ENCODE measurements at places on chromosomes 2 and 18. TPM values are rescaled to one million over a fixed set of nuclear protein-coding genes. Genes with fewer than 3 reads are reported as not detected.

The CNNM4 gene
- 28.9 TPM for total RNA-seq

The CRACDL gene
- 3.0 TPM for total RNA-seq

- H3K36me3 ChIP-seq = no peaks in the 10 kb centered on the region
- no peaks in the 10 kb centered on the region for H3K4me1 ChIP-seq
Measured at GRCh38 chr2:16862471-16862870, 196.8 kb upstream of the CYRIA start.

DNA sequence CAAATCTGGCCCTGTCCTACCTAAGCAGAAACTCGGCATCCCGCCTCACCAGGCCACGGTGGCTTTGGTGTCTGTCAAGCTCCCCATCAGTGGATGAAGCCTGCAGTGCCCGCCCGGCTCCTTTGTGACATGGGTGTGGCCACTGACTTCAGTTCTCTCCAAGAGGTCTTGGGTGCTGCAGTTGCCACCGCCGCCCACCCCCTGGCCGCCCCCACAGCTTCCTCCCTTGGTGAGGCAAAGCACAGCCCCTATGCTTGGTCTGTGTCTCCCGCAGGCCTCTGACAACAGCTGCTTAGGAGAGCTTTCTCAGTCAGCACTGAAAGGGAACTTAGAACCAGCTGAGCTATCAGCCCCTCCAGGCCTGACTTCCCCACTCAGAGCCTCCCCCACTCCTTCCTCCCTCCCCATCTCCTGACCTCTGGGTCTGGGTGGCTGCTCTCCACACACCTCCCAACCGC is 22.9 kb upstream of the GPR55 start:
- H3K4me3 ChIP-seq = no peak overlapping the region
- H3K4me1 ChIP-seq = no peaks in the 10 kb centered on the region
- no peak overlapping the region for H3K27ac ChIP-seq
- no peaks in the 10 kb centered on the region for H3K27me3 ChIP-seq

- H3K27me3 ChIP-seq = no peaks in the 10 kb centered on the region
- no peak for DNase-seq
- H3K4me3 ChIP-seq = no peak overlapping the region
- no peak overlapping the region for H3K27ac ChIP-seq
- no peaks in the 10 kb centered on the region for H3K4me1 ChIP-seq
Measured at GRCh38 chr2:150165988-150166312, 321.5 kb downstream of the RND3 start.

- DNase-seq = no peak
- H3K4me3 ChIP-seq = no peak overlapping the region
- H3K36me3 ChIP-seq = no peaks in the 10 kb centered on the region
Measured at GRCh38 chr2:27989149-27989548, 98.6 kb downstream of the BABAM2 start.

DNA sequence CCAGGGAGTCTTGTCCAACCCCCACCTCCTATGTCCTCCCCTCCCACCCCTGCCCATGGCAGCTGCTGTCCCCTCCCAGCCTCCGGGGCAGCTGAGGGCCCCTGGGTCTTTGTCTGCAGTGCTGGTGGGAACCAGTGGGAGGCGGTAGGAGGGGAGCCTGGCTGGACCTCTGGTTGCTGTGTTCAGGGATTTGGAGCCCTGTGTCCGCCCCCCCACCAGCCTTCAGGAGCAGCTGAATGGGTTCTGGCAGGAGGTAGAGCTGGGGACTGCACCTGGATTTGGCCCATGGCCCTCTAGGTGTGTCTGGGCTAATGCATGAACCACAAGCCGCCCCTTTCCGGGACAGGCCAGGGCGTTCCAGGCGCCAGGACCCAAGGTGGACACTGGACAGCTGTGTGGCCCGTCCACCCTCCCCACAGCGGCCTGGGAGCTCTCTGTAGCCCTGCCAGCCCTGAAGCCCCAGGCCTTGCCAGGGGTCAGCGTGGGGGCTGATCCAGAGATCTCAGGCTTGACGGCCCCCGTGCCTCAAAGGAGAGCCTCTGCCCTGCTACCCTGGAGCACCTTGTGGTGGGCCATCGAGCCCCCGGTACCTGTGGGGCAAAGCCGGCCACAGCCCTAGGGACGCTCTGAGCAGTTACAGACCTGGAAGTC is 25.4 kb downstream of the GPC1 start:
- DNase-seq = peak; percentile 10
- no peak overlapping the region for H3K27ac ChIP-seq
- H3K4me3 ChIP-seq = no peak overlapping the region
- H3K4me1 ChIP-seq = peaks cover 26% of the 10 kb centered on the region

The CNTNAP5 gene
- not detected for total RNA-seq

- H3K27me3 ChIP-seq = peaks cover 6% of the 10 kb centered on the region
- no peak overlapping the region for H3K27ac ChIP-seq
- H3K4me1 ChIP-seq = peaks cover 6% of the 10 kb centered on the region
- no peak overlapping the region for H3K4me3 ChIP-seq
- DNase-seq = no peak
- no peaks in the 10 kb centered on the region for H3K36me3 ChIP-seq
Measured at GRCh38 chr2:96399342-96400048, 63.9 kb downstream of the NCAPH start.

DNA sequence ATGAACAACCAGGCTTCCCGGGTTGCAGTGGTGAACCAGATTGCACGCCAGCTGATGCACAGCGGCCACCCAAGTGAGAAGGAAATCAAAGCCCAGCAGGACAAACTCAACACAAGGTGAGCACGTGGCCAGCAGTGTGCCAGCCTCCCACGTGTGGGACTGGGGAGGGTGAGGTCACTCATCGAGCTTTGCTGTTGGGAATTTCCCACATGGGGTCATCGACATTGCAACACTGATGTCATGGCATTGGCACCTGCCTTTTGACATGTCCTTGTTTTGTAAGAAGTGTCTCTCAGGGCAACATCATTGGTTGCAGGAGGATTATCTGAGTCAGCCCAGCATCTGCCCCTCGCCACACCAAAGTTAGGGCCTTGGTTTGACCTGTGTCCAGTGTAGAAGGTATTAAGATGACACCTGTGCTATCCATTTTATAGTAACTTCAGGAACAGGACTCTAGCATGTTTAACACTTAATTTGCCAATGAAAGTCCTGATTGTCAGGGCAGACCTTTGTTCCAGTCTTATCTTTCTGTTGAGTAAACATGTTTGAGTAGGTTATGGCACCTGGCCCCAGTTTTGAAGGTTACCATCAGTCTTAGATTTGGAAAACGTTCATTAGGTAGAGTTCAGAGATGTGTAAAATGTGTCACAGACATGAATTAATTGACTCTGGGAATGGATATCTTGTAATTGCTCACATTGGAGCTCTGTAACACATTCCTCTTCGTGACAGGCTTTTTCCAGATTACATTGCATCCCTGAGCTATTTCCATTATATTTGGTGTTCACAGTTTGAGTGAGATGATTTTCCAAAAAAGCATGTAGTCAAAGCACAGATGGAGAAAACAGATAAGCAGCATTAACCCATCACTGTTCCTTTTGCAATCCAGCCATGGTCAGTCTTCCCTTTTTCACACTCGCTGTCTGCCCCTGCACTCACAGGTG is 93.3 kb upstream of the EML6 start:
- no peaks in the 10 kb centered on the region for H3K27me3 ChIP-seq
- peak; percentile 67 for DNase-seq
- H3K27ac ChIP-seq = peak overlapping the region; percentile 90
- peaks cover 90% of the 10 kb centered on the region for H3K36me3 ChIP-seq

The MC5R gene
- not detected for total RNA-seq

- no peak for DNase-seq
- no peak overlapping the region for H3K27ac ChIP-seq
- H3K36me3 ChIP-seq = no peaks in the 10 kb centered on the region
- H3K4me3 ChIP-seq = no peak overlapping the region
Measured at GRCh38 chr2:102258386-102259074, 52.8 kb upstream of the IL1RL1 start.

DNA sequence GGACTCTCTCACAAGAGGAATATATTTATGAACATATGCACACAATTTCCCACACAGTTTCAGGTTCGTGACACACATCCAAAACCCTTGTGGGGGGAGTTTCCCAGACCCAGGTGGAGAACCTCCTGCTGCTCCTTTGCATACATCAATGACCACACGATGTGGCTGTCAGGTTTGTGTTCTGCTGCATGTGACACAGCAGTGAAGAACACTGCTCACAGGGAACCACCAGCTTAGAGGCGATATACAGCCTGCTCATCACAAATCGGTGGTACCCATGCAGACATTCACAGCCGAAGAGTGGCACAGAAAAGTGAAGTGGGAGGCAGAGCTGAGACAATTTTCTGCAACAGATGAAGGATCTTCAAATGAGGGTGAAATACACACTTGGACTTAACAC is 175.6 kb upstream of the ZFP36L2 start:
- H3K4me3 ChIP-seq = no peak overlapping the region
- no peak overlapping the region for H3K27ac ChIP-seq
- H3K36me3 ChIP-seq = peaks cover 10% of the 10 kb centered on the region
- no peak for DNase-seq
- H3K27me3 ChIP-seq = no peaks in the 10 kb centered on the region

- H3K4me1 ChIP-seq = peaks cover 38% of the 10 kb centered on the region
- no peak overlapping the region for H3K27ac ChIP-seq
- DNase-seq = no peak
- no peaks in the 10 kb centered on the region for H3K36me3 ChIP-seq
- H3K4me3 ChIP-seq = no peak overlapping the region
- H3K27me3 ChIP-seq = peaks cover 7% of the 10 kb centered on the region
Measured at GRCh38 chr2:240231838-240232244, 91.4 kb upstream of the OTOS start.

DNA sequence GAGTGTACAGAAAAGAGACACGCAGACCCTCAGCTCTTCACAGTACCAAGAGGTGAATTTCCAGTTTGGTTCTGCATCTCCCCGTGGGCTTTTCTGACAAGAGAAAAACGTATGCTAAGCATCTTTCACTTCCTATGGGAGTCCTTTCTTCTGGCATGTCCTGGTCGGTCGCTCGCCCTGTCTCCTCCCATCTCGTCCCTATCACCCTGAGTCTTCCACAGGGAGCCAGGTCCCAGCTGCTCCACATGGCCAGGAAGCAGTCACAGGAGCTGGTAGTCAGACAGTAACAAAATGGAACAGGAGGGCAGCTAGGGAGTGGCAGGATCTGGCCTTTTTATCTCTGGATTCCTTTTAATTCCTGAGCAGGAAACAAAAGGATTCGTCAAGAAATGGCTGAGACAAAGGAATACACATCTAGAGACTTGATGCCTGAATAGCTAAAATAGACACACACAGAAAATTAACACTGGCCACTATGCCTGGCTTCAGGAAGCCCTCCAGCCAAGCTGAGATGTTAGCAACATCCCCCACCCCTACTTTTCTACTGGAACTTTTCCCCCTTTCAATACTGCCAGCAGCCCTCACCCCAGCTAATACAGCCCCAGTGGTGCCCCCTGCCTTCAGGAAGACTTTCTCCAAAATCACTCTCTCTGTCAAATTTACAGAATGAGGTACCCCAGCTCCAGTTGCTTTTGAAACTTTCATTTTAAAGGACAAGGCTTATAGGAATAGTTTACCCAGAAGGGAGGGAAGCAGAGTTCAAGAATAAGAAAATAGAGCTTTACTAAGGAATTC is 136.1 kb downstream of the DNER start:
- no peak overlapping the region for H3K4me3 ChIP-seq
- peaks cover 40% of the 10 kb centered on the region for H3K27me3 ChIP-seq
- no peaks in the 10 kb centered on the region for H3K36me3 ChIP-seq

DNA sequence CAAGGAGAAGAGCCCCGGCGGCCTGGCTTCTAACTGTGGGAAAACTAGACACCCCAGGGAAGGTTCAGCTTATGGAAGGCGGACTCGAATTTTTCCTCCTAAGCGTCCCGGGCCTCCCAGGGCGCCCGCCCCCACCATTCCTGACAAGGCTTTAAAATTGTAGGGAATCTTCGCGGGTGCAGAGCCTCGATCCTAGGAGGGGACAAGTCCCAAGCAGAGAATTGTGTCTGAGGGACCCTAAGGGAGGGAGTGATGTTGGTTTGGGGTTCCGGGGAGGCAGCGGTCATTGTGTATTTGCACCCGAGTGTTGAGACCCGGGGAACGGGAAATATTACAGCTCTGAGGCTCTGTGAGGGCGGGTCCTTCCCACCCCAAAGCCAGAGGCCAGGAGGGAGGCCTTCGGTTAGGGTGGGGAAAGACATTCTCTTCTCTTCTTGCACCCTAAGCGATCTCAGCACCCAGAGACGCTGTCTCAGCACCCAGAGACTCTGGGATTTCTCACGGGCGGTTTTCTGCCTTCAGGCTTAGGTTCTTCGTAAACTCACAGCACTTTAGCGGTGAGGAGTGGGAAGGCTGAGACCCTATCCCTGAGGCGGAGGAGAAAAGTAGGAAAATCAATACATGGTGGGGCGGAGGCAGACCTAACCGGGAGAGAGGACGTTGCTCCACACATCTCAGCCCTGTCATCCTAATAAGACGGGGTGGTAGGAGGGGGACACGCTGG is 7.6 kb downstream of the OSR1 start:
- H3K27ac ChIP-seq = peak overlapping the region; percentile 45
- H3K4me3 ChIP-seq = peak overlapping the region; percentile 57
- peaks cover 35% of the 10 kb centered on the region for H3K4me1 ChIP-seq
- DNase-seq = no peak
- H3K27me3 ChIP-seq = peaks cover 53% of the 10 kb centered on the region

The REG3G gene
- not detected for total RNA-seq

The CAPN13 gene
- total RNA-seq = not detected

GRCh38 chr2:44943031-44943692 is 1.7 kb downstream of the SIX3 start:
- H3K36me3 ChIP-seq = no peaks in the 10 kb centered on the region
- no peak for DNase-seq
- H3K4me3 ChIP-seq = peak overlapping the region; percentile 47
- H3K4me1 ChIP-seq = peaks cover 52% of the 10 kb centered on the region
- peaks cover 100% of the 10 kb centered on the region for H3K27me3 ChIP-seq

DNA sequence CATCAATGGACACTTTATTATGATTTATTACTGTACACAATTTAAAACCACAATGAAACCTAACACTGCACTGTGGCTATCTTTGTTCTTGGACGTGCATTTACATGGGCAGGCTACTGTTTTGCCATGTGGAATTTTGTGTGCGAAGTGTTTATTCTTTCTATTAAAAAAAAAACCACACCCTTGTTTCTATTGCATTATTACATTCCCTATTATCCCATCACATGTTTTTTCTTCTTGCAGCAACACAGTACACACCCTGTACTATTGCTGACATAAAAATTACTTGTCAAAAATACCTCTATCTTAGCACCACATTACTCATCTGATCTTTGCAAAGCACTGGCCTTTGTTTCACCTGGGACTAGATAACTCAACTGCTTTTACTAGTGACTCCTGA is 1.5 kb downstream of the RNF152 start:
- DNase-seq = no peak
- H3K4me3 ChIP-seq = peak overlapping the region; percentile 88
- peaks cover 25% of the 10 kb centered on the region for H3K36me3 ChIP-seq

The SPHKAP gene
- 100 TPM for total RNA-seq

GRCh38 chr2:174009488-174010223 is 44.5 kb upstream of the SP3 start:
- no peaks in the 10 kb centered on the region for H3K36me3 ChIP-seq
- peaks cover 42% of the 10 kb centered on the region for H3K4me1 ChIP-seq
- no peak overlapping the region for H3K4me3 ChIP-seq
- H3K27ac ChIP-seq = no peak overlapping the region

GRCh38 chr2:191355170-191355758 is 110.1 kb downstream of the MYO1B start:
- DNase-seq = no peak
- H3K36me3 ChIP-seq = peaks cover 10% of the 10 kb centered on the region
- H3K27ac ChIP-seq = no peak overlapping the region
- H3K4me3 ChIP-seq = no peak overlapping the region
- no peaks in the 10 kb centered on the region for H3K27me3 ChIP-seq
